ENCODE measurements at places on chromosomes 6 and 20. TPM values are rescaled to one million over a fixed set of nuclear protein-coding genes. Genes with fewer than 3 reads are reported as not detected.

DNA sequence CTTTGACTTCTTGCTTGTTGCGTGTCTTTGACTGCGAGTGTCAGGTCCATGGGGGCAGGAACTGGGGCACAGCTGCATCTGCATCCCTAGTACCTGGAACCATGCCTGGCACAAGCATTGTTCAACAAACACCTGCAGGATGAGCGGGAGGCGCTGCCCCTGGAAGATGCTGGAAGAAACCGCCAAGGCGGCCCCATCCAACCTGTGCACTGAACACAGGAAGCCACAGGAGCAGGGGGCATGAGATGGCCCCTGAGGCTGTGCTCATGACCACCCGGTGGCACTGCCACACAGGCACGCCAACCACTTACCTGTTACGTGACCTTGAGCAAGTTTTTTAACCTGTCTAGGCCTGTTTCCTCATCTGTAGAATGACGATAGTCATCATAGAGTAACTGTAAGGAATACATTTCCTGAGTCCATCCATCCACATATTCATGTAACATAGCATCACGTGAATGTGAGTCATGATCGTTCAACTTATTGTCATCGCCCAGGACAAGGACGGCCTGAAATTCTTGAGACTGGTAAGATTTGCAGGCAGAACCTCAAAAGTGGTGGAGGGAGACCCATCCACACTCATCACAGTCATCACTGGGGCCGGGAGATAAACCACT, 374.2 kb downstream of the PREX1 start:
- DNase-seq: no peak

- peak; percentile 56 for DNase-seq
Observed at GRCh38 chr6:34142061-34142998, 3.6 kb downstream of the GRM4 start.

DNA sequence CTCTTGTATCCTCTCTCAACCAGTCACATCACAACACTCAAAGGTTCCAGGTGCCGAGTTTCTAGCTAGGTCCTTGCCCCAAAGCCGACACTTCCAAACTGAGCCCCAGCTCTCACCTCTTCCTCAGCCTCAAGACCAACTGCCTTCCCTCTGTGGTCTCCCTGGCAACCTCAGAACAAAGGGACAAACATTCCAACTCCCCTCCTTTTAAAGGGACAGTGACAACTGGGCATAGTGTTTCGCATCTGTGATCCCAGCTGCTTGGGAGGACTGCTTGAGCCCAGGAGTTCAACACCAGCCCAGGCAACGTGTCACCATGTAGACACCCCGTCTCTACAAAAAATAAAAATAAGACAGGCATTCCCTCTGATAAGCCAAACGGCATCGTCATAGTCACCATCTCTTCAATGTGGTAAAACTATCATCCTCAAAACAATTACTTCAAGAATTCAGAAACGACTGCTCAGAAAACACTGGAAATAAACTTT, 11.3 kb downstream of the DIDO1 start:
- DNase-seq: peak; percentile 48

- DNase-seq: no peak
Observed at GRCh38 chr6:132060591-132060990, 109.4 kb upstream of the CCN2 start.

GRCh38 chr20:36098364-36098763, 56.2 kb upstream of the EPB41L1 start:
- DNase-seq: no peak

The GJA10 gene
- total RNA-seq: not detected
